ENCODE measurements at places on chromosomes 2 and 18. TPM values are rescaled to one million over a fixed set of nuclear protein-coding genes. Genes with fewer than 3 reads are reported as not detected.

- no peak for DNase-seq
Observed at GRCh38 chr2:143397884-143398614, 268.8 kb downstream of the ARHGAP15 start.

GRCh38 chr2:160680294-160680693, 186.7 kb upstream of the RBMS1 start:
- no peak for DNase-seq

DNA sequence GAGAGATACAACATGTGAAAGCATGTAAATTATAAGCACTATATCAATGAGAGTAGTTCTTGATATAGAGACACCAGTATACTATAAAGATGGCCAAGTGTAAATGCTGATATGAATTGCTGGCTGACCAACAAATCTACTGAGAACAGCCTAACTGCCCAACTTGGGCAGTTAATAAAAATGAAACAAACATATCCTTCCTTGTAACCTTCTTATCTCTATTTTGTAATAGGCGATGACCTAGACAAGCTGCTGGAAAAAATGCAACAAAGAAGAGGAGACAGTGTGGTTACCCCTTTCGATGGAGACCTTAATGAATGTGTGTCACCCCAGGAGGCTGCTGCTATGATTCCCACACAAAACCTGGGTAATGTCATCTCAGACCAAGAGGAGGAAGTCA, 148.7 kb downstream of the ESCO1 start:
- no peak for DNase-seq

DNA sequence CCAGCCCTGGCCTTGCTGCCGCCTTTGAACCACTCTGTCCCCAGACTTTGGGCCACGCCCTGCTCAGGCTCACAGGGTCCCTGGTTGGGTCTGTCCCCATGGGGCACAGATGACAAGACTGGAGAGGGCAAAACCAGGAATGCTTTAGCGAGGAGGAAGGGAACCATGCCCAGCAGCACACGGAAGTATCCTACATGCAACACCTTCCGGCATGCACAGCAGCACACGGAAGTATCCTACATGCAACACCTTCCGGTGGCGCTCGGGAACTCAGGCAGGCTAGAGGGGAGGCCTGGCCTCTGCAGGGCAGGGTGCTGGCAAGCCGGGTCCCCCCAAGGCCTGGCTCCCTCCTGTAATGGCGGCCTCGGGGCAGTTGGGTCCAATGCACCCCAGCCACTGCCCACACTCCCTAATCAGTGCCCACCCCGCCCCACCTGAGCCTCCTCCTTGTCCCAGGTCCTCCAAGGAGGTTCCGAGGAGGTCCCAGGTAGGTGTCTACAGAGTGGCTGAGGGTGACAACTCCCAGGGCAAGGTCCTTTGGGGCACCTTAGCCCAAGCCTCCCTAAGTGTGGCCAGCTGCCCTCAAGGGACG, 33.6 kb upstream of the SNED1 start:
- no peak for DNase-seq

- DNase-seq: no peak
Observed at GRCh38 chr18:6982398-6982797, 135.2 kb downstream of the LAMA1 start.

DNA sequence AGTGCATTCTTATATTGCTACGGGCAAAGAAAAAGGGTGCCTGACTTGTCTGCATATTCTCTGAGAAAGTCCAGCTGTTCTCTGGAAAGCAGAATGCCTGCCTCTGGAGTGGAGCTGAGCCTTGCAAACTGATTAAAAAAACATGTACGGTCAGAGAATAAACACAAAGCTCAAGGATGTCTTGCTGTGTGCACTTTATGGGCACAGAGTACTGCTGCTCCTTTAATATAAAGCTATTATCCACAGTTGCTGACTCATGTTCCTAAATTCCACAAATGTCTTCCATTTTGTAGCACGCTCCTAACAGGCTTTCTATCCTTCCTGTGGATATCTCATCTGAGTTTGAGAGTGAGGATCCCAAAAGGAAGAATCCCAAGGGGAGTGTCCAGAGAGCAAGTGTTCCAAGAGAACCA, 229.0 kb downstream of the MREG start:
- DNase-seq: no peak

DNA sequence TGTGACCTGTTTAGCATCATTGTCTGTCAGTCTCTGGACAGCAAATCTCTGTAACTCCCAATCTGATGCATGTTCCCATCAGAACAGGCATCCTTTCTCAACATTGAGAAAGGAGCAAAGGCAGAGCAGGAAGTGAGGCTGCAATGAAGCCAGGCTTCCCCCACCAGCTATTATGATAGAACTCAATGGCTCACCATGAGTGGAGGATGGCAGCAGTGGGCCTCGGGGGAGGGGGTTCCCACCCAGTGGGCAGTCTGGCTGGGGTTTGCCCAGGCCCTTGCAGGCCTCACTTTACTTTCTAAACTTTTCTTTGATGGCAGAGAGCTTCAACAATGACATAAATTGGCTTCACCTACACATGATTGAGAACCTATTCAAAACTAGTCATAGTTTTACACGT, 240.6 kb upstream of the CXCR4 start:
- DNase-seq: peak; percentile 50

- no peak for DNase-seq
Observed at GRCh38 chr18:10936176-10937053, 213.0 kb downstream of the PIEZO2 start.

DNA sequence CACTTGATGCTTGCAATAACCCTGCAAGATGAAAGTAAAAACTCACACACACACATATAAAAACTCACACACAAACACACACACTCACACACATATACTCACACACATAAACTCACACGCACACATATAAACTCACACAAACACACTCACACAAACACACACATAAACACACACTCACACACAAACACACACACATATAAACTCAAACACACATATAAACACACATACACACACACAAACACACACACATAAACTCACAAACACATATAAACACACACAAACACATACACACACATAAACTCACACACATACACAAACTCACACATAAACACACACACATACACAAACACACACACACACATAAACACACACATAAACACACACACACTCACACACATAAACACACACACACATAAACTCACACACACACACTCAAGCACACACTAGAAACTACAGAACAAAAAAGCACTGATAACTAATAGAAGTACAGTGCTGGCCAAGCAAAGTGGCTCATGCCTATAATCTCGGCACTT, 117.7 kb upstream of the TEKT4 start:
- DNase-seq: no peak

GRCh38 chr2:171952748-171953147, 30.5 kb downstream of the HAT1 start:
- no peak for DNase-seq

DNA sequence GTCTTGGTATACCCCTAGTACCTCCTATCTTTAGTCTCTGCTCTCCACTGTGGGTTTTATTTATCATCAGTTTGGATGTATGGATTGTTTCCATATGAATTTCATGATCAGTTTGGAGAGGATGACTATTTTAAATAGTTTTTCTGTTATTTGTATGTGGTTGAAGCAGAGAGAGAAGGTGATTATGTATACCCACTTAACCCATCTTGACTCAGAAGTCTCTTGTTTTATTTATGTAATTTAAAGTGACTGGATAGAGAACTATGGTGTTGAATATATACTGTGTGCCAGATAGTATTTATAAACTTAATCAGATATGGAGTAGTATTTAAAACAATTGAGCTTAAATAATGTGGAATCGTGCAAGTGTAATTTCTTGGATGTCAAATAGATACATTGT, 39.9 kb downstream of the SMAD4 start:
- DNase-seq: no peak

- no peak for DNase-seq
Observed at GRCh38 chr2:217939629-217940245, 63.1 kb downstream of the TNS1 start.

Gene HOXD1
- total RNA-seq: not detected

Gene IL1F10
- not detected for total RNA-seq

Gene DCDC2C
- not detected for total RNA-seq

Gene OSR1
- not detected for total RNA-seq

Gene ZBTB14
- total RNA-seq: 20.4 TPM

All from activated CD4-positive, alpha-beta T cell treated with anti-CD3 and anti-CD28 coated beads, Interleukin-2, amount 10 ng/mL, durations not matched to agents 24 days and 14 days (primary cell).